ENCODE measurements at places on chromosomes 7 and 10. TPM values are rescaled to one million over a fixed set of nuclear protein-coding genes. Genes with fewer than 3 reads are reported as not detected.

The SPRN gene
- polyA plus RNA-seq, result not detected

The GIMAP7 gene
- polyA plus RNA-seq, result 36.0 TPM

The CDH23 gene
- 1.1 TPM for polyA plus RNA-seq

The LRIT1 gene
- polyA plus RNA-seq, result not detected

The ADRA2A gene
- 1.2 TPM for polyA plus RNA-seq

The SLC18A3 gene
- polyA plus RNA-seq, result not detected

The ZWINT gene
- 5.0 TPM for polyA plus RNA-seq

The UBE2D4 gene
- 27.8 TPM for polyA plus RNA-seq

The RBM20 gene
- polyA plus RNA-seq, result 0.88 TPM

The RBP3 gene
- polyA plus RNA-seq, result not detected

The FAM13C gene
- polyA plus RNA-seq, result 1.5 TPM

The EN2 gene
- not detected for polyA plus RNA-seq

The AKR1C4 gene
- not detected for polyA plus RNA-seq

The KCND2 gene
- not detected for polyA plus RNA-seq

The TMEM254 gene
- 29.5 TPM for polyA plus RNA-seq

The ZNF722 gene
- not detected for polyA plus RNA-seq
